ENCODE measurements at places on chromosomes 6 and 20. TPM values are rescaled to one million over a fixed set of nuclear protein-coding genes. Genes with fewer than 3 reads are reported as not detected.

- DNase-seq: peak; percentile 79
Measured at GRCh38 chr20:5100684-5101347, 18.9 kb downstream of the PCNA start.

- DNase-seq: no peak
Measured at GRCh38 chr6:162751211-162751859, 23.6 kb downstream of the PACRG start.

DNA sequence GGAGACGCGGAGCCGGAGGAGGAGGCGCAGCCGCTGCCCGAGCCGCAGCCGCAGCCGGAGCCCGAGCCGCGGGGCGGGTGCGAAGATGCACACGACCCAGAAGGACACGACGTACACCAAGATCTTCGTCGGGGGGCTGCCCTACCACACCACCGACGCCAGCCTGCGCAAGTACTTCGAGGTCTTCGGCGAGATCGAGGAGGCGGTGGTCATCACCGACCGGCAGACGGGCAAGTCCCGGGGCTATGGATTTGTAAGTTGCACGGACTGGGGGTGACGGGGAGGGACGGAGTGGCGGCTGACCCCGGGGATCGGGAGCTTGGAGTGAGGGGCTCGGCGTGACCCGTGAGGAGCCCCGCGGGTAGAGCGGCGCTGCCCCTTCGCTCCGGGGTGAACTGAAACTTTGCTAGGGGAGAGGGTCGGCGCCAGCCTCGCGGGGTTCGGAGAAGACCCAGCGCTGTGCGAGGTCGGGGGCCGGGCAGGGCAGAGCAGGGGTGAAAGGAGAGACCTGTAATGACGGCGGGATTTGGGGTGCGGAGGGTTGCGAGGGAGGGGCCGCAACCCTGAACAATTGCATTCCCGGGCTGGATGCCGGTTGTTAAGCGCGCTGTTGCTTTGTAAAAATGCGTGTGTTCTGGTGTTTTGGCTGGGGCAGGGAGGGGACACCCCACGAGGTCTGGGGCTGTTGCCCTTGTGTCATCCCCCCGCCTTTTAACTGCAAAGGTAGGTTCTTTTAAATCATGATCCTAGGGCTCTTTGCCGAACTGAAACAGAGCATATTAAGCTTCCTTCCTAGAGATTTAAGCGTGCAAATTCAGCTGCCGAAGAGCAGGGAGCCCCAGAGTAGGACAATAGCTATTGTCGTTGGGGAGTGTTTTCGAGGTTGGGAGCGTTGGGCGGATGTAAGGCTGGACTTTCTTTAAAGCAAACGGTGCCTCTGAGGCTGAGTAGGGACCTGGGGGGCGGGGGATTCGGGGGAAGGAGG lies 628 bp downstream of the RBM24 start:
- no peak for DNase-seq

DNA sequence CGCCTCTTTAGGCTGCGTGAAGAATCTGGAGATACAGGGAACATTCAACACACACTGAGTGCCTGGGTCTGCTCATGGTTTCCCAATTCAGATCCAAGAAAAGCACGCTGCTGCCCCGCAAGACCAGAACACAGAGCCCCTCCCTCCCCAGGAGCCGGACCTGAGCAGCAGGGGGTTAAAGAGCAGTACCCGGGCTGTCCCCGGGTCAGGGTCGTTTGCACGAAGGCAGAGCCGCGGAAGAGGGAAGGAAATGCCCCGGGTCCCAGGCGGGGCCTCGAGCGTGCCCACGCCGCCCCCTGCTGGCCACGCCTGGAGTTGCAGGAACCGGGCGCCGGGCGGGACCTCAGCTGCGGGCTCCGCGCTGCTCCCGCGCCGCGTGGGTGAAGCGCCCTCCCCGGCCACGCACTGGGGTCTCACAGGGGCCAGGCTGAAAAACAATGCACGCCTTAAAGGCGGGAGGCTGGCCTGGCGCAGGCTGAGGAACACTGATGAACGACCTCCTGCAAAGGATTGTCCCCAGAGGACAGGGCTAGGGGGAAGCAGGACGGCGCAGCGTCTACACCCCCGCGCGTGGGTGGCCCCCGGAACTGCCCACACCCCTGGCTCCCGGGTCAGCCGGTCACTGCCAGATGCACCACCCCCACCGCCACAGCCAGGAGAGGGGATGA lies 48.9 kb downstream of the ANKRD60 start:
- DNase-seq: peak; percentile 77

GRCh38 chr6:144736763-144737162 lies 451.6 kb downstream of the UTRN start:
- no peak for DNase-seq

DNA sequence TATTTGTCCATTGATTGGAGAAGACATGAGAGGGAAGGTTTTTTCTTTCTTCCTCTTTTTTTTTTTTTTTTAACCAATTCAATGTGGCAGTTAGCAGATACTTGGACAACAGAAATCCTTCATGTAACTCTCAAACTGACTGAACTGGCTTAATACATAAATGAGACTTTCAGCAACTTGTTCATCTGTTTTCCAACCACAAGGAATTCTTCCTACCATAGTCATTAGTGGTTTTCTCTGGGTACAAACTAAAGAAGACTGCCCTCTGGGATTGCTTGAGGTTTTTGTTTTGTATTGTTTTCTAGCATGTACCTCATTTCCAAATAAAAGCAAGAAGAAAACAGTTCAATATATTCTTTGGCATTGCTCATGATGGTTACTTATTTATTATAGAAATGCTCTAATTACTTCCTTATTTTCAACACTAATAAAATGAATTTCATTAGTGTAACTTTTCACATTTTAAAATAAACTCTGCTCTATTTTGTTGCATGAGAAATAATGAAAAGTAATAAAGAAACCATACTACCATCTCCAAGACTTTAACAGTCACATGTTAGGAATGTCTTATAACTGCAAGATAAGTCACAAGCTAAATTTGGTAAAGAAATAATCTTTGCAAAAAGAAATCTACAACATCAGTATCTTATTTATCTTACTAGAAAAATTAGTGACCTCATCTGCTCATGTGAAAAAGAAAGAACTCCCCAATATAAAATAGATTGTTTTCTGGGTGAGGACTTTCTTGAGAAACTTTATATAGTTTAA lies 52.0 kb downstream of the ME1 start:
- no peak for DNase-seq

GRCh38 chr6:138909975-138910374 lies 78.1 kb downstream of the REPS1 start:
- no peak for DNase-seq

DNA sequence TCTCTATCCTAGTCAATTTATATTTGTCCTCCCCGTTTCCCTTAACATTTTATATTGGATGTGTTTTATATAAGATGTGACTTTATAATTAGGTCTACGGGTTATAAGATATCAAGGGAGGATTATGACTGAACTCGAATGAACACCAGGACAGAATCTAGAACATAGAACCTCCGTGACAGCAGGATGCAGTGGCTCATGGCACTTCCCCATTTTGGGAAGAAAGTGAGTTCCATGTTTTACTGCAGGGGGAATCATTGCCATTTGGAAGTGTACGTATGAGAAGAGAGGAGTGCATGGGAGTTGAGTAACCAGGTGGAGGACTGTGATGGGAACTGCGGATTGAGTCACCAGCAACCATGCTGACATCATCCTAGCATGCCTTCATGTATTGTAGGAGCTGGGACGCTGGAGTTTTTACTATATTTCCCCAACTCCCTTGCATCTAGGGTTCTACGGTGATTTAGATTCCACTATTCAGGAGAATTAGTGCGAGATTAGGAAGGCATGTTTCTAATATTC lies 56.1 kb upstream of the FOXC1 start:
- DNase-seq: no peak

- no peak for DNase-seq
Measured at GRCh38 chr6:32689531-32690501, 23.4 kb upstream of the HLA-DQB1 start.

The TFB1M gene
- total RNA-seq: 14.1 TPM

The ZKSCAN8 gene
- total RNA-seq: 29.8 TPM

The HLA-DMB gene
- total RNA-seq: 6.6 TPM

The CLVS2 gene
- total RNA-seq: 0.10 TPM

The FOXF2 gene
- total RNA-seq: 15.4 TPM

The CTAGE9 gene
- not detected for total RNA-seq

The CST5 gene
- not detected for total RNA-seq

The FOXA2 gene
- total RNA-seq: 1.1 TPM

The PKIB gene
- total RNA-seq: 7.1 TPM

The PAX1 gene
- 4.1 TPM for total RNA-seq

The SIRPB1 gene
- 0.82 TPM for total RNA-seq
